ENCODE measurements at places on chromosomes 2 and 18.
A peak's percentile ranks its signal among the peaks of the same experiment; 100 is the strongest.

DNA sequence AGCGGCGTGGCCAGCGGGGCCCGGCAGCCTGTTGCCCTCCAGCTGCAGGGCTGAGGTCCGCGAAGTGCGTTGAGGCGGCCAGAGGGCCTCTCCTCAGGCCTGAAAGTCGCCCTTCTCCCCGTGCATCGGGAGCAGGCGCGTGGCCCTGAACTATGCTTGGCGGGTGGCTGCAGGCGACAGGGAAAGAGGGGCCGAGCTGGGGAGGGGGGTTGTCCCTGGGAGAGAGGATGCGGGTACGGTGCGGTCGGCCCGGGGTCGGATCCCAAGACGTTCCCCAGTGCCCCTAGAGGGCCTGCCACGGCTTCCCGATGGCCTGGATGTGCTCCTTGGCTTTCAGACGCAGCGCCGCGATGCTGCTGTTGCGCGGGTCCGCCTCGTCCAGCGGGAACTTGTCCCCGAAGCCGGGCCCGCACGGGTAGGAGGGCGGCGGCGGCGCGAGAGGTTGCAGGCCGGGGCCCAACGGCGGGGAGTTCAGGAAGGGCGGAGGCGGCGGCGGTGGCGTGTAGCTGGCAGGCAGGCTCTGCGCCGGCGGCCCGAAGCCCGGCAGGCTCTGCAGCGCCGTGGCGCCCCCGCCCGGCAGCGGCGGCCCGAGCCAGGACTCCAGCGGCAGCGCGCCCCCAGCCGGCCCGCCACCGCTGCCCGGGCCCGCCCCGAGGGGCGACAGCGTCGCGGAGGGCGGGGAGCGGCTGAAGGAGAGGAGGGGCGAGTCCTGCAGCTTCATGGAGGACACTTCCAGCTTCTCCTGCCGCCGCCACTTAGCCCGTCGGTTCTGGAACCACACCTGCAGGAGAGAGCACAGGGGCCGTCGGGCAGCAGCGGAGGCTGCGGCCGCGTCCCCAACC lies 4.3 kb downstream of the RAX start:
- DNase-seq: no peak

DNA sequence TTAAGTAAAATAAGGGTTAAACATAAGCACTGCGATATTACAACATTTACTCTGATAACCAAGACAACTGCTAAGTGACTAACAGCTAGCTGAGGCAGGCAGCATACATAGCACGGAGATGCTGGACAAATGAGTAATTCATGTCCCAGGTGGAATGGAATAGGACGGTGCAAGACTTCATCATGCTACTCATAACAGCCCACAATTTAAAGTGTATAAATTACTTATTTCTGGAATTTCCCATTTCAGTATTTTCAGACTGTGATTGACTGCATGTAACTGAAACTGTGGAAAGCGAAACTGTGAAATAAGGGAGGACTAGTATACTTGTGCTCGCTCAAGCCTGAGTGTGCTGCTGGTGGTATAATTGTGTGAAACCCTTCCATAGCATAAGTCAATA lies 12.9 kb downstream of the IER3IP1 start:
- DNase-seq: no peak

DNA sequence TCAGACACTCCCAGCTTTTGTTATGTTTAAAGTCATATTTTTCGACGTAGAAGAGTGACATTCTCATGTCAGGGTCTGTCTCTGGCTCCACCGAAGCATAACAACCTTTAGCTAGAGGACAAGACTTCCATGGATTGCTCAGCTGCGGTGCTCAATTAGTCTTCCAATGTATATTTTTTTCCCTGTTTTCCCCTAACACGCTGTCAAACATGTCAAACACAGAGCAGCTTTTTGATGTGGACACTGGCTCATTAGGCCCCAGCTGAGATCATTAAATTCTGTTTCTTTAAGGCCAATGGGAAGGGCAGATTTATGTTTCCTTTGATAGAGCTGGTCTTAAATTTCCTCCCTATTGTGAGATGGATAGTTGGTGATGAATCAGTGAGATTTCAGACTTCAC lies 525.4 kb downstream of the PIK3C3 start:
- DNase-seq: no peak

GRCh38 chr2:104033399-104033798 lies 820.5 kb upstream of the POU3F3 start:
- DNase-seq: no peak

GRCh38 chr2:127829845-127830246 lies 18.9 kb upstream of the WDR33 start:
- no peak for DNase-seq

DNA sequence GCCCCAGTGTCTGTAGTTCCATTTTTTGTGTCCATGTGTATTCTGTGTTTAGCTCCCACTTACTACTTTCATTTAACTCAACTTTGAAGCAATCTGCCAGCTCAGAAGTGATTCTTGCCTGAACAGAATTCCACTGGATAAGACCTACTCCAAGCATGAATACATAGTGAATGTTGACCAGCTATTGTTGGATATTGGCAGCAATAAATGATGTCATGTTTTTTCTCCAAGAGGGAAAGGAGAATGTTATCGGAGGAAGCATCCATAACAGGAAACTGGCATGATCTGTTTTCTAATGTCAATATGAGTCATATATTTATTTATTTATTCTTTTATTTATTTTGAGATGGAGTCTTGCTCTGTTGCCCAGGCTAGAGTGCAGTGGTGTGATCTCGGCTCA lies 36.8 kb upstream of the TRAPPC8 start:
- no peak for DNase-seq

DNA sequence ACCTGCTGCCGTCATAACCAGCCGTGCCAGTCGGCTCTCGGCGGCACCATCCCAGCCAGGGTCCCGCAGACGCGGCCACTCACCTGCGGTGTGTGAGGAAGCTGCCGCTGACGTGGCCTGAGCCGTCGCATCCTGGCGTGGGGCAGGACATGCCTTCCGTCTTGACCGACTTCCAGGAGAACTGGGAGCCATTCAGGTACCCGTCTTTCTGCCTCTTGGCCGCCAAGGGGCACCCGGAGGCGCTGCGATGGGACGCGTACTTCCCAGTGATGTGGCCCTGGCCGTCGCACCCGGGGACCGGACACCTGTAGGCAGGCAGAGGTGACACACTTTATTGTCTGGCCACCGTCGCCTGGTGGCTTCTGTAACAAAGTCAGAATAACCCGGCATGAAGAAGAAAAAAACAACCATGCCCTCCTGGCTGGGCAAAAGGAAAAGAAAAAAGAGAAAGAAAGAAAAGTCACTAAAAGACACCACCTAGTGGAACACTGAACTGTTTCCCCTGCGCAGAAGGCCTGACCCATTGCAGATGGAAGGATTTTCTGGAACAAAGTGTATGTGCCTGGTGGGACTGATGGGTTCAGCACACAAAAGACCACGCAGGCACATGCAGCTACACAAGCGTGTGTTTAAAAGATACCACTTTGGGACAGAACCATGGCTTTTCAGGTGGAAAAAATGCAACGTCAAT lies 94.9 kb upstream of the PXDN start:
- no peak for DNase-seq

DNA sequence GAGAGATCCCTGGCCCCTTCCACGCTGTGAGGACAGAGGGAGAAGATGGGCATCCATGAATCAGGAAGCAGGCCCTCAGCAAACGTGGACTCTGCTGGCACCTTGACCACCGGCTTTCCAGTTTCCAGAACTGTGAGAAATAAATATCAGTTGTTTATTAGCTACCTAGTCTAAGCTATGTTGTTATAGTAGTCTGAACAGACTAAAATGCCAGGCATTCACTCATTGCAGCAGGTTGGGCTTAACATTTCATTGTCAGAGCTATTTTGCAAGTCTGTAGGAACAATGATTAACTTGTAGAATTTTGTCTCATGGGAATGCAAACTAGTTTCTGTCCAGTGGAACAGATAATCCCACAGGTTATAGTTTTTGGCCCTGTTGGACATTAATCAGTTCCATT lies 24.8 kb upstream of the TBC1D8 start:
- DNase-seq: no peak

DNA sequence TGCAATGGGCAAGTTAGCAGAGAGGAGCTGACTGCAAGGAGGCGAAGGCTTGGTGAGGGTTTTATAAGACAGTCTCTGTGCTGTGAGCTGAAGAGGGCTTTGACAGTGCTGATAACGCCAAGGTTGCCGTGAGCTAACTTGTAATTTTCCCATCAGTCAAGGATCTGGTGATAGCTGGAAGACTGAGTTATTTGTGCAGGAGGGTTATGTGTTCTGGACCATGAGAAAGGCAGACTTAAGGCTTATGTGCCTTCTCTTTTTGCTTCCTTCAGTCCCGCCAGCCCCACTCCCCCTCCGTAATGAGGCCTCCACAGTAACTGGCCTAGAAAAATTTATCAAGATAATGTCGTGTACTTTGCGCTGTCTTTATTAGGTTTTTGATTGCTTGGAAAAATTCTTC lies 94.6 kb downstream of the RTP5 start:
- DNase-seq: no peak

DNA sequence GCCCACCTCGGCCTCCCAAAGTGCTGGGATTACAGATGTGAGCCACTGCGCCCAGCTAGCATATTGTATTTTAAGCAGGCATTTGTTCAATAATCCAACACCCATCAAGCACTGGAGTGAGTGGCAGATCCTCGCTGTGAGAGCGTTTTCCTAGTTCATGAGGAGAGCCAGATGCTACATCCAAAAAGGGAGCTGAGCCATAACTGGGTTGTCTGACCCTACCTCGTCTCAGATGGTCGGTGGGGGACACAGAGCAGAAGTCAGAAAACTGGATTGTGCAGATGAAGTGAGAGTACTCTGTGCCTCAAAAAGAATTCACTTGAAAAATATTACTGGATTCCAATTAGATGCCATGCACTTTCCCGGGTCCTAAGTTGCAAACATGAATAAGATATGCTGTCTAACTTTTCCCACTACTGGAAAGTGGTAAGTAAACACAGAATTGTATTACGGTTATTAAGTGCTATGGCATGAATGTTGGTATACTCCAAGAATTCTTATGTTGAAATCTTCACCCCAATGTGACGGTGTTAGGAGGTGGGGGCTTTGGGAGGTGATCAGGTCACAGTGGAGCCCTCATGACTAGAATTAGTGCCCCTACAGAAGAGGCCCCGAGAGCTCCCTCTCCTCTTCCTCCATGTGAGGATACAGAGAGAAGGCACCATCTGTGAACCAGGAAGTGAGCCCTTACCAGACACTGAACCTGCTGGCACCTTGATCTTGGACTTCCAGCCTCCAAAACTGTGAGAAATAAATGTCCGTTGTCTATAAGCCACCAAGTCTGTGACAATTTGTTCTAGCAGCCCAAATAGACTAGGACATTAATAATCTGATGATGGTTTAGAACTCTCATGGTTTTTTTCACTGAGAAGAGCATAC lies 21.5 kb downstream of the SOWAHC start:
- DNase-seq: no peak

DNA sequence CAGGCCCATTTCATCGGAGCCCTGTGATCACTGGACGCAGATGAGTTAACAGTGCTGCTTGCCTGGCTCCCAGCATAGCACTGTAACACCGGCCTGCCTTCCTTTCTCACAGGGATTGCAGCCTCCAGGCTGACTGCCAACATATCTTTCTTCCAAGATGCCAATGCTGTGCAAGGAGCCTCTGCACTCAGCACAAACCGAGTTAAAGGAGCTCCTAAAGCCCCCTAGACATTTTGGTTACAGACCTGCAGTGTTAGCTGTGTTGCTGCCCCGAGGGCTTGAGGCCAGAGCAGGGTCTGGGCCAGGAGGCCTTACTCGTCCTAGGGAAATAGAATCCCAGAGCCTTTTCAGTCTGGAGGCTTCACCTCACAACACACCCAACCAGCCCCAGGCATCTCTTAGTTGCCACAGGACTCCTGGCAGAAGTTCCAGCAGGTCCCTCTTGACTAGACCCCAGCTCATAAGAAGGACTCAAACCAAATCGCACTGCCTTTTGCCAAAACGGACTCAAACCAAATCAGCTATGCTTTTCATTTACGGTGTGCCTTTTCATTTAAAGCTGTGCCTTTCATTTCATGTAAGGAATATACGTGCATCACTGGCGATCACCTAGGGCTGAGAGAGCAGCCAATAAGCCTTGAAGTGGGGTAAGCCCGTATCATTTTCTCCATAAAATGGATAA lies 58.4 kb upstream of the EML4 start:
- DNase-seq: peak; percentile 10

GRCh38 chr18:10522574-10522973 lies 3.3 kb upstream of the NAPG start:
- no peak for DNase-seq

- no peak for DNase-seq
Measured at GRCh38 chr2:196229013-196229412, 57.6 kb upstream of the STK17B start.

- no peak for DNase-seq
Measured at GRCh38 chr18:22210311-22210754, 40.9 kb downstream of the GATA6 start.

- no peak for DNase-seq
Measured at GRCh38 chr2:218397820-218398436, 1.7 kb upstream of the CTDSP1 start.

GRCh38 chr18:79380816-79381806 lies 14.6 kb upstream of the NFATC1 start:
- DNase-seq: peak; percentile 42

- no peak for DNase-seq
Measured at GRCh38 chr18:24869285-24869684, 408.8 kb downstream of the HRH4 start.

DNA sequence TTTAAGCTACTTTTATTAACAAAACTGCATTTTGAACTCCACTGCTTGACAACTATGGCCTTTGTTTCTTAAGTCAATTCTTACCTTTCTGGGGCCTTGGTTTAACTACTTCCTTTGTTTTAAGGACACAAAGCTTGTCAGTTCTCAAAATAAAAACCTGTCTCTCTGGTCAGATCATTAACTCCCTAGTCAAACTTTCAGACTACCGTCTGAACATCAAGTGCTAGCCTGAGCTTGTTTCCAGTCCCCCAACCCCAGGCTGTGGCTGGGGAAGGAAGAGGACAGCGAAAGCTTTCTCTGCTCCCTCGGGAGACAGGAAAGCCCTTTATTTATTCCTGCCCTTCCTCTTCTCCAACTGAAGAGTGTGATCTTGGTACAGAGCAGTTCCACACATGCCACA lies 1.7 kb downstream of the SH3YL1 start:
- DNase-seq: no peak

- no peak for DNase-seq
Measured at GRCh38 chr2:96895032-96895745, 25.3 kb upstream of the SEMA4C start.

- peak; percentile 24 for DNase-seq
Measured at GRCh38 chr2:130183512-130184373, 1.7 kb downstream of the MZT2B start.

DNA sequence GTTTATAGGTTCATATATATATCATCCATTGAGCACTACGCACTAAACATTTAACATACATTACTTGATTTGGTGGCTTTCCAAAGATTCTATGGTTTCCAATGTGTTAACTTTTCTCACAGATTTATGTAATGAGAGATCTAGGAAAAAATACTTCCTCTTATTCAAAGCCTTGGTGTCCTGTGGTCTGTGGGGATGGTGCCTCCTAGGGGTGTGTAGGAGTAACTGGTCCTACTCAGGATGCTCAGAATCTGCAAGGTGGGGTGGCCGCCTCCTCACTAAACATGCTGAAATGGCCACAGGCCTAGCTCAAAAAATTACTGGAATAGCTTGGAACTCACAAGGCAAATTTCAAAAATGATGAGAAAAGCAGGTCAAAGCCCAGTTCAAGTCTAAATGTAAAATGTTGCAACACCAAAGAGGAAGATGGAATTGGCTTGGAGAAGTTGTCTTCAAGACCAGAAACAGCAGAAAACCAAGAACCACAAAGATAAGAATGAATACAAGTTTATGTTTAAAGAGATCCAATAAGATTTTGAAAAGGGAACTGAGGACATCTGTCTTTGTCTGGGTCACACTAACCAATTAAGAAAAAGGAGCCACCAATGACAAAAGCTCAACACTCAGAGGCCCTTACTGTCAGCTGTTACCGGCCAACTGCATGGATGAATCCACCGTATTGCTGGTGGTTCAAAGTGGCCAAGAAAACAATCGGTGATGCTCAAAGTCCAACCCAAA lies 11.5 kb downstream of the GPR55 start:
- peak; percentile 45 for DNase-seq
